ENCODE measurements at places on chromosomes 11 and 22. TPM values are rescaled to one million over a fixed set of nuclear protein-coding genes. Genes with fewer than 3 reads are reported as not detected.

- no peak for DNase-seq
- H3K27ac ChIP-seq = no peak overlapping the region
- no peaks in the 10 kb centered on the region for H3K36me3 ChIP-seq
- H3K27me3 ChIP-seq = peaks cover 16% of the 10 kb centered on the region
- no peaks in the 10 kb centered on the region for H3K4me1 ChIP-seq
Measured at GRCh38 chr11:8066036-8066910, 14.7 kb upstream of the TUB start.

DNA sequence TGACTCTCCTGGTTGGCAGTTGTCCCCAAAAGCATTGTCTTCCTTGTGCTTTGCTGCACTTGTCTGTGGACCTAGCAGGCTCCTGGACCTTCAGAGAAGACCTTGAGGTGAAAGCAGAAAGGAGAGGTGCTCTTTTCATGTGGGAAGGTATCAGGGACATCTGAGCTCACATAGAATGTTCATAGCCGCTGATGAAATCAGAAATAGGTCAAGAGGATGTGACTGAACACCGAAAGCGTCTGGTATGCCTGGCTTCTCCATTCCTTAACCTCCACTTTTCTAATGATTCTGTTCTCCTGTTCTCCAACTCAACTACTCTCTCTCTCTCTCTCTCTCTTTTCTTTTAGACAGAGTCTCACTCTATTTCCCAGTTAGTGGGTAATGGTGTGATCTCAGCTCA, 6.2 kb upstream of the CUL5 start:
- no peak overlapping the region for H3K27ac ChIP-seq
- no peak overlapping the region for H3K4me3 ChIP-seq
- H3K4me1 ChIP-seq = no peaks in the 10 kb centered on the region
- no peak for DNase-seq
- no peaks in the 10 kb centered on the region for H3K36me3 ChIP-seq
- H3K27me3 ChIP-seq = no peaks in the 10 kb centered on the region

DNA sequence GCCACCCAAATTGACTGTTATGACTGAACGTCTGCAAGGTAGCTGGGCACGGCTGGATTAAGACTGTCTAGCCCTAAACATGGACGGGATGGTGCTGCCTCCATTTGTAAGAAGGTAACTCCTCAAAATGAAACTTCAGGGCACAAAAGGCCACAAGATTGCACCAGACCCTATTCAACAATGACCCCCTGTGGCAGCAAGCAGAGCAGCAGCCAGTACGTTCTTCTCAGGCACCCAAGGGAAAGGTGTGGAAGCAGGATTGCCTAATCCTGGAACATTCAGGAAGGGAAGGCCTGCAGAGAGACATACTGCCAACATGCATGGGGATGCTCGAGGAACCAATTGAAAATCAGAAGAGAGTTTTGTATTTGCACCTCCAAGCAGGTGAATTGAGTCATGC, 4.5 kb upstream of the TBX10 start:
- no peak overlapping the region for H3K4me3 ChIP-seq
- peaks cover 2% of the 10 kb centered on the region for H3K27me3 ChIP-seq
- H3K4me1 ChIP-seq = peaks cover 21% of the 10 kb centered on the region

- peak overlapping the region; percentile 56 for H3K4me3 ChIP-seq
- H3K4me1 ChIP-seq = peaks cover 71% of the 10 kb centered on the region
- peak overlapping the region; percentile 95 for H3K27ac ChIP-seq
- no peaks in the 10 kb centered on the region for H3K27me3 ChIP-seq
- DNase-seq = peak; percentile 83
Measured at GRCh38 chr11:117818041-117818873, 6.3 kb downstream of the FXYD2 start.

DNA sequence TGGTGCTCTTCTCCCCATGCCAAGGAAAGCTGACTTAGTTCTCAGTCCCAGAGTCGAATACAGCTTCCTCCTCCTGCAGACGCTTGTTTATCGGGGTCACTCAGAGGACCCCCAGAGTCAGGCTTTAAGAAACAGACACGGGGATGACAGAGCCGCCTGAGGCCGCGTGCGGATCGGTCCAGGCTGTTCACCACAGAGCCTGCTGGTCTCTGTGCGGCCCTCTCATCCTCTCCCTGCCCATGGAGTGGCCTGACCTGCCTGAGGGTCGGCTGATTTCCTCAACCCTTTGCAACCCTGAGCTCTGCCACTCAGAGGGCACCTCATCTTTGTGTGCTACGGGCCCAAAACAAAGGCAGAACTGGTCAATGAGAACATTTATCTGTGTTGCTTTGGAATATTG, 2.1 kb downstream of the GAL start:
- peaks cover 18% of the 10 kb centered on the region for H3K4me1 ChIP-seq
- no peak overlapping the region for H3K4me3 ChIP-seq
- no peak for DNase-seq
- H3K27me3 ChIP-seq = peaks cover 27% of the 10 kb centered on the region
- H3K27ac ChIP-seq = no peak overlapping the region
- no peaks in the 10 kb centered on the region for H3K36me3 ChIP-seq

DNA sequence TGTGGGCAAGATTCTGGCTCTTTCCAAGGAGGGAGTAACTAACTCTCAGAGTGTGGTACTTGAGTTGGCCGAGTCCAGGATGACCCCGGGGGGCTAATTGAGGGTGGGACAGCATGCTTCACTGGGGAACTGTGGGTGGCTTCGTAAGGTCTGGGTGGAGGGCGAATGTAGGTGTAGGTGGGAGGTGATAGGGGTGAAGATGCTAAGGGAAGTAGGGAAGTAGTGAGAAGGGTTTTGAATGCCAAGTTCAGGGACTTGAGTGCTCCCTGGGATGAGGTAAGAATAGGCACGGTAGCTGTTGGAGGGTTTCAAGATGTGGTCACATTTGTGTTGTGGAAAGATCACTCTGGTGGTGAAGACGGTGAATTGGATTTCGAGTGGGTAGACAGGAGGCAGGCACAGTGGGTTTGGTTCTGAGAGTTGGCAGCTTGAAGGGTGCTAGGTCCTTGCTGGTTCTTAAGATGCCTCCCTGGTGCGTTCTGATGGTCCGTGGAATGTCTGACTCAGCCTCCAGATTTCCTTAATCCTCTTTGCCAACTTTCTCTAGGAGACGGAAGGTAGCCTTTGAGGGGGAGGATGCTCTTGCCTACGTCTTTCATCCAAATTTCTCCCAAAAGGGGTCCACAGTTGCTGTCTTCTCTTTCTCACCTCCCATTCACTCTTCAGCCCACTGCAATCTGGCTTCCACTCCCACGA, 2.5 kb upstream of the DNAL4 start:
- no peak for DNase-seq
- H3K27ac ChIP-seq = no peak overlapping the region
- H3K4me1 ChIP-seq = peaks cover 19% of the 10 kb centered on the region
- no peak overlapping the region for H3K4me3 ChIP-seq
- no peaks in the 10 kb centered on the region for H3K36me3 ChIP-seq

- H3K27me3 ChIP-seq = peaks cover 1% of the 10 kb centered on the region
- H3K4me1 ChIP-seq = peaks cover 20% of the 10 kb centered on the region
- no peak overlapping the region for H3K4me3 ChIP-seq
- no peaks in the 10 kb centered on the region for H3K36me3 ChIP-seq
Measured at GRCh38 chr11:111441443-111441842, 62.4 kb upstream of the POU2AF1 start.

- peaks cover 5% of the 10 kb centered on the region for H3K27me3 ChIP-seq
- H3K4me3 ChIP-seq = no peak overlapping the region
- no peak for DNase-seq
- H3K4me1 ChIP-seq = peaks cover 8% of the 10 kb centered on the region
Measured at GRCh38 chr11:8746331-8746974, 63.9 kb downstream of the RPL27A start.

GRCh38 chr11:129917231-129917630, 21.9 kb upstream of the NFRKB start:
- peaks cover 19% of the 10 kb centered on the region for H3K36me3 ChIP-seq
- H3K27ac ChIP-seq = no peak overlapping the region
- H3K4me3 ChIP-seq = no peak overlapping the region
- H3K4me1 ChIP-seq = no peaks in the 10 kb centered on the region

GRCh38 chr22:19359554-19360299, 68.2 kb upstream of the CLTCL1 start:
- H3K27ac ChIP-seq = no peak overlapping the region
- no peaks in the 10 kb centered on the region for H3K4me1 ChIP-seq
- no peak overlapping the region for H3K4me3 ChIP-seq
- H3K36me3 ChIP-seq = peaks cover 30% of the 10 kb centered on the region

DNA sequence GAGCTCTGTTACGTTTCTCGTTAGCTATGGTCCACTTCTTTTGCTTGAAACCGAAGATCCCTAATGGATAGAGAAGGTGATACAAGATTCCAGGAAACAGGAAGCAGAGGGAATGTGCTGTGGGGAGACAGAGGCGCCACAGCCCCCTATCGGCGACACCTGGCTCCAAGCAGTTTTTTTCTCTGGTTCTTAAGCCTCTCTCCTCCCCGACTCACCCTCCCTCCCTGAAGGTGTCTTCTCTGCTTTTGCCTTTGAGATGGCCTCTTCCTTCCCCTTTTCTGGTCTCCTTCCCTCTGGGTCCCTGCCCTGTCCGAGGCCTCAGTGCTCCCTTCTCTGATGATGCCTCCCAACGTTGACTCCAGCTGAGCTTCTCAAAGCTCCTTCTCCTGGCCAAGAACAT, 14.2 kb upstream of the APOBEC3A start:
- H3K4me3 ChIP-seq = no peak overlapping the region
- H3K27me3 ChIP-seq = peaks cover 27% of the 10 kb centered on the region

DNA sequence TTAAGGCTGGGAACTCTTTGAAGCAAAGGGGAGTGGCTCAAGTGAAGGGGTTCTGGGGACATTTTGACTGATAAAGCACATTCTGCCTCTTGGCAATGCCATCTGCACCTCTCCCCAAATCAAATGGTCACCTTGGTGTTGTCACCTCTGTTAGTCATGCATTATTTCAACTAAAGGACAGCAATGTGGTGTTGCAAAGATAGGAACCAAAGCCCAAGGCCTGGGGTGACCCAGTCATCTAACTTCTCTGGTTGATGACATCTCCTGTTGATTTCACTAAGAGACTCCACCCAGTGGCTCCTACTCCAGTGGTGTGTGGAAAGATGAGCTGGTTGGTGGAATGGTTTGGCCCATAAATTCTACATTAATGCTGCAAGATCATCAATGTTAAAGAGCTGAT, 7.8 kb upstream of the MS4A1 start:
- H3K36me3 ChIP-seq = no peaks in the 10 kb centered on the region
- no peak for DNase-seq
- no peak overlapping the region for H3K4me3 ChIP-seq
- no peaks in the 10 kb centered on the region for H3K27me3 ChIP-seq

- no peak overlapping the region for H3K27ac ChIP-seq
- no peak for DNase-seq
- no peaks in the 10 kb centered on the region for H3K36me3 ChIP-seq
- H3K4me3 ChIP-seq = no peak overlapping the region
Measured at GRCh38 chr22:32979606-32980005, 78.6 kb downstream of the SYN3 start.

DNA sequence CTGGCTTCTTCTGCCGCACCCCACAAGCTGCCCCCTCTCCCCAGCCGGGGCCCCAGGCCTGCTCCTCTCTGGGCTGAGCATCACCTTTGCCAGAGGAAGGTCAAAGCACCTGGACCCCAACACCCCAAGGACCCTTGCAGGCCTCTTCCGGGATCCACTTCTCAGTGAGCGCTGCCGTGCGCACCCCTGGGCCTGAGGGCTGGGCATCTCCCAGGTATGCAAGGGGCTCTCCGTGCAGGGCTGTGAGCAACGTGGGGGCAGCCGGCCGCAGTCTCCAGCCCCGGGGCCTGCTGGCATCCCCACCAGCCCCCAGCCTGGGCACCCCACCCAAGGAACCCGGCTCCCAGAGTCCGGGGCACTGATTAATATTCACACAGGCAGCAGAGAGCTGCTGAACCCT, 64.0 kb downstream of the BRD1 start:
- H3K36me3 ChIP-seq = peaks cover 2% of the 10 kb centered on the region
- H3K4me3 ChIP-seq = no peak overlapping the region
- DNase-seq = no peak
- peaks cover 17% of the 10 kb centered on the region for H3K4me1 ChIP-seq

DNA sequence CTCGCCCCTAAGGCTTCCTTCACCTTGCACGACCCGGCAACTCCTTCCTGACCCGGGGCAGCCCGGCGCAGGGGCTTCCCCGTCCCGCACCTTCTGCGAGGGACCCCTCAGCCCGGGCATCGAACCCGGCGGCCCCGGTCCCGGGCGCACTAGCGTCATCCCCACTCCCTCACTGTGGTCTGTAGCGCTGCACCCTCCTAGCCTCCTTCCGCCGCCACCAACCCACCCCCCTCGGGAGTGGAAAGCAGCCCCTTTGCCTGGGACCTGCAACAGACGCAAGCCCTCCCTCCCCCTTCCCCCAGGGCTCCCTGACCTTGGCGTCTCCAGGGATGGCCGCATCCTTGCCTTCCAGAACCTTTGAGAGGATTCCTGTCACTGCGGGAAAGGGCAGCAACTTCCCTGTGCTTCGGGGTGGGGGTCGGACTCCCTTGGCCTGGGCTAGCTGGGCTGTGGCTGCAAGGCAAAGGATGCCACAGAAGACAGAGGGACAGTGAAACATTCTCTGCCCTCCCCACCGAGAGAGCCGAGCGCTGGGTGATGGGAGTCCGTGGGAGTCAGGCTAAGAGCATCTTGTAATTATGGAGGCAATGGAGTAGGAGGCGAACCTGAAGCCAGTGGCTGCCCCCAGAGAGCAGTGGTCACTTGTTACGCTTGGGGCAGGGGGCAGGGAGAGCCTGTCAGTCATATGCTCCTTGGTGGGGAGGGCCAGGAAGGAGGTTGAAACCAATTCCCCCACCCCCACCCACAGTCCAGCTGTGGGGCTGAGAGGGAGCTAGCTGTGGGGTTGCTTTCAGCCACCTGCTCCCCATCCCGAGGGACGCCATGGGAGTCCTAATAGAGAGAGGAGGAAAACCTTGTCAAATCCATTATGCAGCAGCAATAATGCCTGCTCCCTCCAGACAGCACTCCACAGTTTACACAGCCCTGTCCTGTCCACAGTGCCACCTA, 920 bp downstream of the TMEM132A start:
- H3K27me3 ChIP-seq = peaks cover 13% of the 10 kb centered on the region
- peaks cover 15% of the 10 kb centered on the region for H3K4me1 ChIP-seq
- H3K4me3 ChIP-seq = peak overlapping the region; percentile 30
- peak; percentile 18 for DNase-seq

GRCh38 chr22:32806296-32806695, 4.8 kb downstream of the TIMP3 start:
- H3K27ac ChIP-seq = no peak overlapping the region
- no peaks in the 10 kb centered on the region for H3K36me3 ChIP-seq
- no peak overlapping the region for H3K4me3 ChIP-seq
- DNase-seq = no peak
- no peaks in the 10 kb centered on the region for H3K4me1 ChIP-seq

GRCh38 chr11:93392867-93393266, 62.3 kb downstream of the DEUP1 start:
- no peak overlapping the region for H3K4me3 ChIP-seq
- peaks cover 3% of the 10 kb centered on the region for H3K27me3 ChIP-seq
- no peak for DNase-seq
- H3K4me1 ChIP-seq = no peaks in the 10 kb centered on the region
- no peak overlapping the region for H3K27ac ChIP-seq

GRCh38 chr22:48486134-48486532, 1341.5 kb downstream of the BRD1 start:
- no peak overlapping the region for H3K27ac ChIP-seq
- H3K27me3 ChIP-seq = peaks cover 40% of the 10 kb centered on the region
- DNase-seq = no peak
- no peak overlapping the region for H3K4me3 ChIP-seq

Gene SMC1B
- 1.3 TPM for total RNA-seq

Gene L3MBTL2
- total RNA-seq = 22.3 TPM

Gene C11orf87
- total RNA-seq = not detected

Gene MS4A6E
- not detected for total RNA-seq

Gene GLYAT
- total RNA-seq = not detected
